CD4-positive, alpha-beta T cell treated with Interleukin-17A for 4 hours (primary cell): ENCODE measurements at places on chromosomes 4 and X.

DNA sequence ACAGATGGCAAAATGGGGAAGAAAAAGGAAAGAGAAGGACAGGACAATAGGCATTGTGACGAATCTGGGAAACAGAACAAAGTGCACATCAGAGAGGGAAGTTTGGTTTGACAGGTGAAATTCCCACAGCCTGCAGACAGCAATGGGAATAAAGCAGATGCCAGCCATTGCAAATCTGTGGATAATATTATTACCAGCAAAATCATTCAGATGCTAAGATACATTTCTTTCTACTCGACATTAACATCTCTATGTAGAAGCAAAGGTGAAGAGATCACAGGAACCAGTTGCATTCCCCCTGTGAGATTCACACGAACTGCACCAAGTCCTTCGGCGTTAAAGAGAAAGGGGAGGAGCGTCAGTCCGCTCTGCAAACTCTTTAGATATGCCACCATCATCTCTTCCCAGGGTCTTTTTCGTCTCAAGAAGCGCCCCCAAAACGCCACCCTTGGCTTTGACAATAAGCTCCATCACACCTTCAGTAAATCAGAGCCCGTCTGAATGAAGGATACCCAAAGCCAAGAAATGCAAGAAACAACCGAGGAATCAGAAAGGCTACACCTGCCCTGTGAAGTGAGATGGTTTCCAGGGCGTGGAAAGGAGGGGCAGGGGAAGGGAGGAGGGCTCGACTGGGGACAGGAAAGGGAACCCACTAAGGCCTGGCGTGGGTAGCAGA, 1.9 kb downstream of the NEUROG2 start:
- no peak for DNase-seq

GRCh38 chrX:38982843-38983242, 181.6 kb downstream of the MID1IP1 start:
- DNase-seq: no peak

GRCh38 chr4:41400296-41400695, 137.7 kb upstream of the LIMCH1 start:
- no peak for DNase-seq

GRCh38 chrX:97895751-97896150, 1012.0 kb downstream of the RPA4 start:
- DNase-seq: no peak

GRCh38 chr4:126306152-126306869, 991.6 kb downstream of the FAT4 start:
- DNase-seq: no peak
